AG08395 (cell line): ENCODE measurements at places on chromosomes 16 and 17.

DNA sequence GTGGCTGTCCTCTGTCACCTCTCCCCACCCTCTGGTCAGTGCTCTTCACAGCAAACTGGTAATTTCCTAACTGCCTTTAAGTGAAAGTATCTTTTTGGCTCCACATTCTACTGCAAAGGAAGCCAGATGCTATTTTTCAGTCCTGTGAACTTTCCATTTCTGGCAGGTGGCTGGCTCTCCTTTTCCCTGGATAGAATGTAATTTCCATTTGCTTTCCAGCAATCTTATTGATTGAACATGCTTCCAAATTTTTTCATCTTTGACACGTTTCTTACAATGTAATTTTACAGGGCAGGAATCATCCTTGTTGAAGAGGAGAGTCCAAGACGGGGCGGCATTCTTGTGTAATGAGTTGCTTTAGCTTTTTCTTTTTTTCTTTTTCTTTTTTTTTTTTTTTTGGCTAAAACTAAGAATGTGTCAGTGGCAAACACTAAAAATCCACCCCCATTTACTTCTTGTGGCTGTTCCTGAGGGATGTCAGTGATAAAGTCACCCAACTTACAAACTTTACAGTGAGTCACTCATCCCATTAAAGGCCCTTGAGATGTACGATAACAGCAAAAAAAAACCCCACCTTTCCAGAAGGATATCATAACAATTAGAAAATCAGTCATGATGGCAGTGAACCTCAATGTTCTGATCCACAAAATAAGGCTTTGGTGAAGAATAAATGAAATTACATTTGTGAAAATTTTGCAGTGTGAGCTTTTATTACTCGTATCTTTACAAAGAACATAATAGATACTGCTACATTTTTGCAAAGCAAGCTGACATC is 29.4 kb upstream of the PRKCA start:
- peak; percentile 73 for DNase-seq

- no peak for DNase-seq
Observed at GRCh38 chr17:78238823-78239488, 7.5 kb downstream of the TMEM235 start.

GRCh38 chr16:50390914-50391716 is 22.3 kb upstream of the BRD7 start:
- DNase-seq = peak; percentile 13

GRCh38 chr16:85416228-85417109 is 196.7 kb upstream of the GSE1 start:
- peak; percentile 52 for DNase-seq

DNA sequence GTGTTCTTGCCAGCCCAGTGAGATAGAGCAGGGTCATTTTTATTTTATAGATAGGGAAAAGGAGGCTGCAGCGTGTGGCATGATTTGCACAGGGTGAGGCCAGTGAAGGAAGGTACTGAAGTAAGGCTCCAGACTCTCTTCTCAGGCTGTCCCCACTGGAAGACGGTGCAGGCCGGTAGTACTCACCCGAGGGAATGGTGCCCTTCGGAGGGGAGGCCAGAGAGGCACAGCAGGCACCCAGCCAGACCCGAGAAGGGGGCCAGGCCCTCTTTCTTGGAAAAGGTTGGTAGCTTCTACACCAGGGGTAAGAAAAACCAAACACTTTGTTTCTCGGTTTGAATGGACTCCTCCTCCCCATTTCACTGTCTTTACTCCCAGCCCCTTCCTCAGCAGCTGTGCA is 288 bp downstream of the ANKRD40CL start:
- DNase-seq = no peak

GRCh38 chr17:5711344-5711743 is 127.0 kb upstream of the NLRP1 start:
- DNase-seq = no peak

GRCh38 chr17:14211801-14212200 is 24.9 kb downstream of the CDRT15 start:
- no peak for DNase-seq

- no peak for DNase-seq
Observed at GRCh38 chr16:76059186-76059585, 218.0 kb upstream of the CNTNAP4 start.

GRCh38 chr17:34068571-34068970 is 186.5 kb upstream of the CCL2 start:
- DNase-seq = no peak

DNA sequence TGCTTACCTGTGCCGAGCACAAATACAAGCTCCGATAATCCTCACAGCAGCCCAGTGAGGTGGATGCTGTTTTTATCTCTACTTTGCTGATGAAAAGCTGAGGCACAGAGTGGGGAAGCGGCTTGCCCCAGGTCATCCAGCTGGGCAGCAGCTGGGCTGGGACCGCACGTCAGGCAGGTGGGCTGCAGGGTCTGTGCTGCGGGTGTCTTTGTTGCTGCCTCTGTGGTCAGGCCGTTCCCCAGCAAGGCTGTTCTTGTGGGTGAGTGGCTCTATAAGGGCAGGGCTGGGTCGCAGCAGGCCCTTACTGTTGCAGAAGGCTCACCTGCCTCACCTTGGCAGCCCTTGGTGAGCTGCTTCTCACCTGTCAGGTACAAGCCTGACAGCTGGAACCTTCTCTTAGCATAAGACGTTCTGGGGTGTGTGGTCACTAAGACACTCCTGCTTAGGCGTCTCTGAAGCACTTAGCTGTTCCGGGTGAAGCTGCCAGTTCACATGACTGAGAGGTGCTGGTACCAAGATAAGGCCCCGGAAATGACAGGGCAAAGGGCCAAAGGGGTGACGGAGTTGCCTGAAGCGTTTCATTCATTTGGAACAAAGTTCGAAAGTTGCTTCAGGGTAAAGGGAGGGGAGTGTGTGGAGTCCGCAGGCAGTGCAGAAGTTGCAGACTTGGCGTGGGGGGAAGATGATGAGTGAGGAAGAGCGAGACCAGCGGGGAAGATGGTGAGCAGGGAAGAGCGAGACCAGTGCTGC is 17.4 kb downstream of the IRF8 start:
- no peak for DNase-seq

DNA sequence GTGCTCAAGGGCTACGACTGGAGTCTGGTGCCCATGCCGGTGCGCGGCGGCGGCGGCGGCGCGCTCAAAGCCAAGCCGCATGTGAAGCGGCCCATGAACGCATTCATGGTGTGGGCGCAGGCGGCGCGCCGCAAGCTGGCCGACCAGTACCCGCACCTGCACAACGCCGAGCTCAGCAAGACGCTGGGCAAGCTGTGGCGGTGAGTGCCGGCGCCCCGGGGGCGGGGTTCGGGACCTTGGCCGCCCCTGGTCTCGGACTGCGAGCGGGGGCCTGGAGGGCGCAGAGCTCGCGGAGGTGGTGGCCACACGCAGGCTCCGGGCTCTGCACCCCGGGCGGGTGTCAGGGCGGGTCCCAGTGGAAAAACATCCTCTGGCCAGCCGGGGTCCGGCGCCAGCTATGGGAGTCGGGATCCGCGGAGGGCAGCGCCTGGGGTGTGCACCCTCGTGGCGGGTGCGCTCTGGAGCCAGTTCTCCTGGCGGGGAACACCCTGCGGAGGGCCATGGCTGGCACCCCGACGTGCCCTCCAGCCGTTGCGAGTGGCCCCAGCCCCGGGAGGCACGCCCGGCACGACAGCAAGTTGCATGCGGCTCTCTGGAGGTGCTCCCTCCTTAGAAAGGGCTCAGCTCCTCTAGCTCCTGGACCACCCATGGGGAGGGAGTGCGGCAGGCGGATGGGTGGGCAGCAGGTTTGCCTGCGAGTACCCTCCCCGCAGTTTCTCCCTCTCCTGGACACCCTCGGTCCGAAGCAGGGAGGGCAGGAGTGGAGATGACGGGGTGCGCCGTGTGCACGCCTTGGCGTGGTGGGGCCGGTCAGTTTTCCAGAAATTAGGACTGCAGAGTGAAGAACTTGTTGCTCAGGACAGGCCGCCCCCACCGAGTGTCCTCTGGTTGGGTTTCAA is 824 bp downstream of the SOX8 start:
- DNase-seq = no peak

- no peak for DNase-seq
Observed at GRCh38 chr16:57100445-57100844, 8.1 kb downstream of the CPNE2 start.

- no peak for DNase-seq
Observed at GRCh38 chr16:9922441-9922840, 259.8 kb downstream of the GRIN2A start.

DNA sequence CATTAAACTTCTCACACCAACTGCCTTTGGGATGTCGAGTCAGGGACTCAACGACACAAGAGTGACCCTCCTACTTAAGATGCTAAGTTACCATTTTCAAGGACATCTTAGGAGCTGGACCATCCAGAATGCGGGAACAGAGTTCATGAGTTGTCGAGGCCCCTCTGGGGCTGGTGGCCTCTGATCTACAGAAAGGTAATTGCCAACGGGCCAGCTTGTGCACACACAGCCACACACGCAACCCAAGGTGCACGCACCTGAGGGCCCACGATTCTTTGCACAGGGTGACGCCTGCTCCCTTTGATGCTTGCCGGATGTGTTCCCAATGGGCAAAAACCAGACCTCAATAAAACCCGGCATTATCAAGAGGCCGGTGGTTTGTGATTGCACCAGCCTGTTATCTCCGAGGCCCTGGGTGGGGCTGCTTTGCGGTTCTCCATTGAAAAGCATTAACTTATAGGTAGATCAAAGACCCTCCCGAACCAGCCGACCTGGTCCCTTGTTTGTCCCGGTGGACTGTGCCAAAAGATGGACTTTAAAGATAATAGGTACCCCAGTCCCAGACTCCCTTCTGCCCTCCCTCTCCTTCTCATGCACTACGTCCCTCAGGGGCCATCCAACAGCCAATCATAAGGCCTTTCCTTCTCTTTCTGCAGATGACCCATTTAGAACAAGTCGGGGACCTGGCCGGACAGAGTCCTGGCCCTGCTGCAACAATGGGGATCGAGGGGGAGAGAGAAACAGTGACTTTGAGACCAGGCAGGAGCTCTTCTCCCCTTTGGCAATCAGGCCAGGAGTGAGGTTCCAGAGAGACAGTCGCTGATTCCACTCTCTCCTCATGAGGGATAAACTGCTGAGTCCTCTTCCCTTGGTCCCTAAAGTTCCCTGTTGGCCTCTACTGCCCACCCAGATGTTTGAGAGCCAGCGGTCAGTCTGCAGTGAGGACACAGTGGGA is 292.5 kb downstream of the SOX9 start:
- no peak for DNase-seq

DNA sequence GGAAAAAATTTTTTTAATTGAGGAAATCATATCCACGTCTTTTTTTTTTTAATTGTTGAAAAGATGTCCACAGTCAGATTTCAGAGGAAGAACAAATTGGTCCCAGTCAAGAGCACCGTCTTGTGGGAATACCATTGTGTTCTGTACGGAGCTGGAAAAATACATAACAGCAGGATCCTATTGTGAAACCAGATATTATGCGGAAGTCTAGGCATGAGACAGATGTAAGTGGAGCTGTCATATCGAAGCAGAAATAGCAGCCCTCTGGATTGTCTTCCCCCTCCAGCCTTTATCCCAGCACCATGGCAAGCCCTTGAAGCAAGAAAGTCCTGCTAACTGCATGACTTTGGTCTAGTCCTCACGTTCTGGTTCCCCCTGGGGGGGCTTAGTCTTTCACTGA is 391.6 kb upstream of the ASIC2 start:
- no peak for DNase-seq

GRCh38 chr17:32910769-32911168 is 17.2 kb upstream of the TMEM98 start:
- DNase-seq = no peak

- DNase-seq = no peak
Observed at GRCh38 chr16:69014811-69015210, 90.6 kb upstream of the HAS3 start.

DNA sequence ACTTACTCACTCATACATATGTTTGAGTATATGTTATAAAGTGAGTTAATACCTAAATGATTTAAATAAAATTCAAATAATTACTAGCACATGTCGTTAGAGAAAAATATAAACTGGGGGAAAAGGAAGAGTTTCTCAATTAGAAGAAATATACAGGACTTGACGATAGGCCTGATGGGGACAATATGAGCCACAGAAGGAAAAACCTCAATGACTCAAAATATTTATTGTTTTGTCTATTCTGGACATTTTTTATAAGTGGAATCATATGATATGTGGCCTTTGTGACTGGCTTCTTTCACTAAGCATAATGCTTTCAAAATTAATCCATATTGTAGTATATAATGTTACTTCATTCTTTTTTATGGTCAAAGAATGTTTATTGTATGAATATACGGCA is 339.2 kb upstream of the PMFBP1 start:
- no peak for DNase-seq

GRCh38 chr17:19412510-19412909 is 1.5 kb downstream of the RNF112 start:
- no peak for DNase-seq

DNA sequence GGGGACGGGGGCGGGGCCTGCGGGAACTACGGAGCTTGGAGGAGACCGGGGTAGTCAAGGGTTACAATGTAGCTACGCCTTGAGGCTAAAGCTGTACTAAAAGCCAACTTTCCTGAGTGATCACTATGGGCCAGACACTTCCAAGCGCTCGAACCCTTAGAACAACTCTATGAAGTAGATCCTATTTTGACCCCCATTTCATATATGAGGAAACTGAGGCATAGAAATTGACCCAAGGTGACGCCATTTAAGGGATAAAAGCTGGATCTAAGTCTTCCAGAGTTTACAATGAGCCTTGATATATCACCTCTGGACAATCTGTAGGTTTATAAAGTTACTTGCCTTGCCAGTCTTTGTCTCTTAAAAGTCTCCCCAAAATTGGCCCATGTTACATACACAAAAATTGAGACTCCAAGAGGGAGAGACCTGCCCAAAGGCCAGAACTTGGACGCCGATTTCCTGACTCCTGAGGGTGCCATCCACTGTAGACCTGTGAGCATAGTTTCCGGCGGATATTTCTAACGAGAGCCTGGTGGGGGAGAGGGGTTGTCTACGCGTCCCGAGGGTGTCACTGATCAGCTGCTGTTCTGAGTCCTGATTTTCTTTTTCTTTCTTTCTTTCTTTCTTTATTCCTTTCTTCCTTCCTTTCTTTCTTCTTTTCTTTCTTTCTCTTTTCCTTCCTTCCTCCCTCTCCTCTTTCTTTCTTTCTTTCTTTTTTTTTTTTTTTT is 555 bp upstream of the NCBP3 start:
- no peak for DNase-seq

GRCh38 chr17:50203086-50203485 is 1.7 kb upstream of the COL1A1 start:
- peak; percentile 70 for DNase-seq

DNA sequence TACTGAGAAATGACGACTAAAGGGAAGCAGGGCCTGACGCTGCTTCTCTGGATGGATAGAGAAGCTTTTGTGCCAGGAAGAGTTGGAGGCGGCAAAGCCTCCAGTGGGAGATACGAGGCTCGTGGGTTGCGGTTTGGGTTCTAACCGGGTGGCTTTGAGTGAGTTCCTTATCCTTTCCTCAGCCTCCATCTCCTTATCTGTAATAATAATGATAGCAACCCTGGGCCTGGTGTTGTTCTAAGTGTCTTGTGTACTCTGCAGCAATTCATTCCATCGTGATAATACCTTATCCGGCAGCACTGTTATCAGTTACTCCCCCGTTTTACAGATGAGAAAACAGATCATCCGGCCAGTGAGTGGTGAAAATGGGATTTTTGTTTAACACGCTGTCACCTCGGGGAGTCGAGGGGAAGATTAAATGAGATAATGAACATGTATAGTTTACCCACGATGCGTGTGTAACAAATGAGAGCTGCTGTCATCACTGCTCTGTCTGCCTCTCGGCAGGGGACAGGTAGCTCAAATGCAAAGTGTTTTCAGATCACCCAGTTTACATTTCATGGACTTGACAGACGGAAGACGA is 52.0 kb upstream of the LHX1 start:
- no peak for DNase-seq
